ENCODE measurements at places on chromosomes 7 and 10.

GRCh38 chr7:139091677-139091996, 17.9 kb downstream of the ZC3HAV1 start:
- DNase-seq: no peak

- DNase-seq: no peak
These were observed 143.9 kb downstream of the PFKFB3 start for GRCh38 chr10:6346631-6347030.

DNA sequence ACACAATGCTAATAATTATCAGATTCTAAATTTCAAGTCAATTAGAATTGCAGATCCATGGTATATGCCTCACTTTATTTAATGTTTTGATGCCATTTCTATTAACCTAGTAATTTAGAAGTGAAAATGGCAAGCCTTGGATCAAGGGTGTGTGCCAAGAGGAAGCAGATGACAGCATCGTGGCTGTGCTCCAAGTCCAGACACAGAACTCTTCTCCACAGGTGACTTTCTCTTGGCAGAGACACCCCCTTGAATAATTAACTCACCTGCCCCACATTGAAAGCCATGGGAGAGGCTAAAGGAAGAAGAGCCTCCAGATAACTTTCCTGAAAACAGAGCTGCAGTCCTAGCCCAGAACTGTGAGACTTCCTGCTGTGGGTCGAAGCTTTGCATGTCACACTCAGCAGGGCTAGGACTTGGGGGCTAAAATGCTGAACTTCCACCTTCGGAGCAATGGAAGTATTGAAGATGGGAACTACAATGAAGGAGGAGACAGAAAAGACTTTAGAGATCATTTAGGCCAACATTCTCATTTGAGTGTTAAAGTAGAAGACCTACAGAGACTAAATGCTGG, 996 bp upstream of the C10orf90 start:
- no peak for DNase-seq

- DNase-seq: no peak
These were observed 2.2 kb upstream of the ACHE start for GRCh38 chr7:100897772-100898454.

DNA sequence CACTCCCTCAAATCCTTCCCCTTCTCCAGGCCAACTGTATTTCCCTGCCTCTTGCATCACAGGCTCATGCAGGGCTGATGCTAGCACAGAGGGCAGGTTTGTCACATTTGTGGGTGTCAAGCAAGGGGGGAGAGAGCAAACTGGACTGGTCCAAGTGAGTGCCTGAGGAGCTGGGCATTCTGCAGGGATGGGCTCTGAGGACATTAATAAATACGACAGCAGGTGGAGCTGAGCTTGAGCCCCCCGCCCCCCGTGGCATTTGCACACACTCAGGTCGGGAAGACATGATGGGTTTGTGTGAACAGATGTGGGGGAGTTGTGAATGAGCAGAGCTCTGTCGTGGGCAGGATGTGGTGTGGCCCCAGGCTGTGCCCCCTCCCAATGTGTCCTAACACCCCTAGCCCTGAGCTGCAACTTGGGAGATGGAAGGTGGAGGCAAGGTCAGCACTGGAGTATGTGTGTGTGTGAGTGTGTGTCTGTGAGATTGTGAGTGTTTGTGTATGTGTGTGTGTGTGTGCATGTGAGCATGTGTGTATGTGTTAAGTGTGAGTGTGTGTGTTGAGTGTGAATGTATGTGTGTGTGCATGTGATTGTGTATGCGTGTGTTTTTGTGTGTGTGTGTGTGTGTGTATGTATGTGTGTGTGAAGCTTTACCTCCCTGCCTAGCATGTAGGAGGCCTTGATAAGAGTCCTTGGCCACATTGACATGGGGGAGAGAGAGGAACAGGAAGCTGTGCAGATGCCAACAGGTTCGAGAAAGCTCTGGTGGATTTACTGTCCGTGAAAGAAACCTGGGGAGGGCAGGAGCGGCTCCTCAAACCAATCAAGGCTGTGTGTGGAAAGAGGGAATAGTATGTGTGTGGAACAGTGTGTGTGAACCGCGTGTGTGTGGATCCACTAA, 9.1 kb downstream of the RASSF4 start:
- no peak for DNase-seq

DNA sequence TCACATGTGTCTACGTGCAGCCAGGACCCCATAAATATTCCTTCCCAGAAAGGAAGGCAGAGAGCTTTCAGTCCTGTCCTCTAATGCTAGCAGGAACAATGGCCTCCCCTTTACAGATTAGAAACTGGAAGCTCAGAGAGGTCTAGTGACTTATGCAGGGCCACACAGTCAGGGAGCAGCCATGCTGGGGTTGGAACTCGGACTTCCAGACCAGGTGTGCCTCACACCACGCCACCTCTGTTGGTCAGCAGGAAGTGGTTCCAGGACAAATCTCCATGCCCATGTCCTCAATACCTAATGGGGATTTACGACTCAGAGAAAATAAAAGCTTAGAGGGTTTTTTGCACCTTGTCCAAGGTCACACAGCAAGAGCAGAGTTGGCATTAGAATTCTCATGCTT, 378.9 kb downstream of the RPS24 start:
- DNase-seq: no peak

DNA sequence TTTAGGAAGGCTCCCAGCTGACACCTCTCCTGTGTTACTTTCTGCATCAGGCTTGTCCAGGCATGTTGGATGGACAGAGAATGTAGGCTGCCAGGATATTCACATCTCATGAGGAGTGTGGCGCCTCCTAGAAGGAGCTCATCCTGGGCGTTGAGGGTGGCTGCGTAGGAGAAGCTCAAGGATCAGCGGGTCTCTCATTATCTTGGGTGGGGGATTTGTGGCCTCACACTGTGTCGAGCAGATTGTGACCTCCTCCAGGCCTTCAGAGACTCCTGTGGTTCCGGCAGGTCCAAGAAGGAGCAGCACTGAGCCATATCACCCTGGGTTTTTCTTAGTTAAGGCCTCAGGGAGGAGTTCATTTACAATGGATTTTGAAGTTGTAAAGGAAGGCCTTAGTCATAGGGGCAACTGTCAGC, 8.7 kb upstream of the COBL start:
- no peak for DNase-seq

DNA sequence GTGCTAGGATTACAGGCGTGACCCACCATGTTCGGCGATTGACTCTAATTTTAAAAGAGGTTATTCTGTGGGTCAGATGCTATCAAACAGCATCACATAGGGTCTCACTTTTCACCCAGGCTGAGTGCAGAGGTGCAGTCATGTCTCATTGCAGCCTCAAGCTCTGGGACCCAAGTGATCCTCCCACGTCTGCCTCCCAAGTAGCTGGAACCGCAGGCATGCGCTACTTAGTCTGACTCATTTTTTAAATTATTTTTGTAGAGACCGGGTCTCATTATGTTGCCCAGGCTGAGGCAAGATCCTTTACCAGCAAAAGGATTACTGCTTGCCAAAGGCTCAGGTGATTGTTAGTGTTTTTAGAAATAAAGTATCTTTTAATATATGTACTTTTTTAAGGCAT, 42.9 kb upstream of the STOX1 start:
- DNase-seq: no peak

GRCh38 chr7:22934473-22935065, 79.4 kb downstream of the HYCC1 start:
- no peak for DNase-seq

GRCh38 chr10:60114765-60115586, 208.6 kb upstream of the CCDC6 start:
- no peak for DNase-seq

GRCh38 chr7:8014399-8014798, 45.8 kb downstream of the GLCCI1 start:
- no peak for DNase-seq

DNA sequence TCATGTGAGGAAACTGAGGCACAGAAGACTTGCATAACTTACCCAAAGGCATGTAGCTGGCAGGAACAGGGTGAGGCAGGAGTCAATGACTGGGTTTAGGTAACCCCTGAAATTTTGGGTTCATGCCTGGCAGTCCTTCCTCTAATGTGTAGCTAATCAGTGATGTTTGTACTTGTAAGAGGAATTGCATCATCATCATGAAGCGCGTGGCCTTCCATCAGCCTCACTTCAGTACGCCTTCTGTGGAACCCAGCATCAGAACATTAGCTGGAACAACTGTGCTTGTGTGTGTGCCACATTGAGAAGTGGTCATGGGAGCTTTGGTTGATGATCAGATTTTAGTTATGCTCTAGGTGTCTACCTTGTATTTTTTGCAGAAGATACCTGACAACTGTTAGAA, 18.2 kb upstream of the STMP1 start:
- DNase-seq: no peak

All from activated T-cell treated with anti-CD3 and anti-CD28 coated beads, Interleukin-2, amount 50 U/mL, for 72 hours (primary cell).